ENCODE measurements at places on chromosomes 12 and 14.
A peak's percentile ranks its signal among the peaks of the same experiment; 100 is the strongest.

DNA sequence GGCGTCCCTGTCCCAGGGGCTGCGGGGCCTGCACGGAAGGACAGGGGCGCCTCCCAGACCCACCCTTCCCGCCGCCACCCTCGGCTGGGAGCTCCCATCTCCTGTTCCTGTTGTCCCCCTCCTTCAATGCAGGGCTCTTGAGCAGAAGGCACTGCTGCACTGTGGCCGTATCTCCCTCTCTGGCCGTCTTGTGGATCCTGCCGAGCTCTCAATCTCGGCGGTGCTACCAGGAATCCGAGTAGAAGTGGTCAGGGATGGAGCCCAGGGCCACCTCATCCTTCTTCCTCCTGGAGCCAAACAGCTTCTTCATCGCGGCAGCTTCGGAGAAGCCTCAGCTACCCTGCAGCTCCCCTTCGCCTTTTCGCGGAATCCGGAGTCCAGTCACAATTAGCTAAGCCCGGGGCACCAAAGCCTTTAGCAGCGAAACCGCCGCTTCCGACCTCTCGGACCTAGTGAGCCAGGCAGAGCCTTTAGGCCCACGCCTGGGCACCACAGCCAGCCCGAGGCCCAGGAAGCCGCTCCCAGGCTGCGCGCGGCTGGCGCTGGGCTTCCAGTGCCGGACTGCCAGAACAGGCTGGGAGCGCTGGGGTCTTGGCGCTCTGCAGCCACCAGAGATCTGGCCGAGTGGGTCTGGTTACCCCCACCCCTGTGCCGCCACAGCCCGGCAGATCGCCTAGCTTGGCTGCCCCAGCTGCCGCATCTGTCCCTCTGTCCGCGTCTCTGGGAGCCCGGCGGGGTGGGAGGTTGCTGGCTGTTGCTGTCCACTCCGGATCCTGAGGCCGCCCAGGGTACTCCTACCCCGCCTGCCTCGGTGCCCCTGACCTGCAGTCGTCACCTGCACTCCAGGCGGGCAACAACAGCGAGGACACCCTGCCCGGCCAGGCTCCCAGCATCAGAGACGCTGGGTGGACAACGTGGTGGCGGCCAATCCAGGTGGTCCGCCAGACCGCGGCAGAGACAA, 69.1 kb downstream of the ASCL4 start:
- peak; percentile 23 for DNase-seq

- DNase-seq, result no peak
Measured at GRCh38 chr12:94235848-94236247, 87.5 kb downstream of the PLXNC1 start.

- no peak for DNase-seq
Measured at GRCh38 chr14:95818581-95818980, 58.1 kb upstream of the TUNAR start.

GRCh38 chr12:116813271-116814041, 67.8 kb downstream of the HRK start:
- no peak for DNase-seq

DNA sequence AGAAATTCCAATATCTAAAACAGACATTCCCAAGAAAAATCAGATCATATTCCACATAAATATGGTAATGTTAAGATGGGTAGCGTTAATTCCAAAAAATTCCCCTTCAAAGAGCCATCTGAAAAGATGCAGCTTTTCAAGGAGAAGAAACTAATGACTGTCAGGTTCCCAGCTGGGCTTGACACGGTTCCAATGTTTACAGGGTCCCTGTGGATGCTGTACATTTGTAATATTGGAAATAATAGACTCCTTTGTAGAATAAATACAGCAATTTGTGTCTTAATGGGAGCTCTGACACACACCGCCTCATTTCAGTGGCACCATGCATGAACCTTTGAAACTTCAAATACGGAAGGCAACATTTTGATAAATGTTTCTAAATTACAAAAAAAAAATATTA, 140.6 kb downstream of the ITPR2 start:
- DNase-seq, result no peak

- DNase-seq, result no peak
Measured at GRCh38 chr12:65420941-65421340, 142.5 kb downstream of the MSRB3 start.

DNA sequence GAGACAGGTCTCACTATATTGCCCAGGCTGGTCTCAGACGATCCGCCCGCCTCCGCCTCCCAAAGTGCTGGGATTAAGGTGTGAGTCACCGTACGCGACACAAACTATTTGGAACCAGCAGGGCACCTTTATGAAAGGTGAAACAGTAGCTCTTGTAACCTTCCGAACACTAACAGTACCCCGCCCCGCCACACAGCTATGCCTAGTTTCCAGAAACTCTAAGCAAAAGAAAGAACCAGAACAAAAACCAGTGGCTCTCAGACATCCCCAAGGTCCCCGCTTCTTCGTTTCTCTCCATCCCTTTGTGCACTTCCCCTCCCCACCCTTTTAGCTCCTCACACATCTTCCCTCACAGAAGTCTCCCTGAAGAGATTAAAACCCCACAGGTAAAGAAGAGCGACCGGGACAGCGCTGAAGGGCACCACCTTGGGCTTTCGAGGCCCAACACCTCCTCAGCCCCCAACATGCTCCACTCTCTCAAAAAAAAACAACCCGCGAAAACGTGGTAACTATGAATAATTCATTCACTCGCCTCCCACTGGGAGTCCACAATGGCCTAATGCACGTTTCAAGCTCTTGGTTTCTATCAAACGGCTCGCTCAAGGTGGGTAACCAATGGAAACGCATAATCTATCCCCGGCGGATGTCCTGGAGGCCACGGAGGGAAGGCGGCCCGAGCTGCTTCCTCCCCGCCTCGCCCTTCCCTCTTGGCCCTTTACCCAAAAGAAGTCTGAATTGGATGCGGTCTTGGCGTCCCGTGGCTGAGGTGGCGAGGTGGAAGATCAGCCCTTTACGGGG, 877 bp downstream of the BAG5 start:
- no peak for DNase-seq

- DNase-seq, result no peak
Measured at GRCh38 chr12:5571115-5571514, 139.2 kb downstream of the NTF3 start.

Data from WERI-Rb-1 (cell line).